Stimulated activated CD4-positive, alpha-beta T cell treated with anti-CD3 and anti-CD28 coated beads, Interleukin-1b, Interleukin-23, amount 100 ng/mL, for 4 hours (primary cell): ENCODE measurements at places on chromosomes 1 and 21.

GRCh38 chr1:165915932-165916348, 88.5 kb downstream of the UCK2 start:
- DNase-seq: no peak

DNA sequence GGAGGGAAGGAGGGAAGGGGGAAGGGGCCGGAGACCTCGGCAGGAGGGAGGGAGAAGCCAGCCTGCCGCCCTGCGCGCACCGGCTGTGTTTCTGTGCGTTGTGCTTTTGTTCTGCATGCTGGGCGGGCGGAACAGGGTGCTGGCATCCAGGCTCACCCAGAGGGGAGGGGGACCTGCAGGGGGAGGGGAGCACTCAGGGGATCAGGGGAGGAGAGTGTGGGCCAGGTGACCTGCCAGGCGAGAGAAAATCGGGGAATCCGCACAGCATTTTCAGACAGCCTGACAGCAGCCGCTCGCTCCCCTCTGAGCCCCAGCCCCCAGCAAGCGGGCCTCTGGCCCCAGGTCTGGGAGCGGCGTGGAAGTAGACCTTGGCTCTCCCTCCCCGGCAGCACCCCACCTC, 54.7 kb downstream of the RIPK4 start:
- no peak for DNase-seq

DNA sequence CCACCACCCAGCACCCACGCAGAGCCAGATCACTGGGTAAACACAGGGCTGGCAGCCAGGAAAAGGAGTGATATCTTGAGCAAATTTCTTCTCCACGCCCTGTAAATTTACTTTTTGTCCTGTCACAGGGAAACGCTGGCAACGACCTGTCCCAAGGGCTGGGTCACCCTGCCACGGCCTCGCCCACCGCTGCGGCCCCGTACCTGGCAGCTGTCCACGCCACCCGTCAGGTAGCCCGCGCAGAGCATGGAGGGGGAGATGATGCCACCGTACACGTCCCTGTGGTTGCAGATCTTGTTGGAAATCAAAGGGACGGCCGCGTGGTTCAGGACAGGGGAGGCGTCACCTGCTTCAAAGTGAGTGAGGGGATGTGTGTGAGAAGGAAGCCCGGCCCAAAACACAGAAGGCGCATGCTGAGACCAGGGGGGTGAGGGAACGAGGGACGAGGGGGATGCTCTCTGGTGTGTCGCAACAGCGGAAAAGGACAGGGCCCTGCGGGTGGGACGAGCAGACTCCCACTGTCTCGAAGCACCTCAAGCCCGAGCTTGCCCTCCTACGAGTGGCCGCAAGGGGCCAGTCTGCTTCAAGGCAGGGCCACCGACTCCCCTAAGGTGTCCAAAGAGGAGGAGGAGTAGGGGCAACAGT, 10.1 kb upstream of the TFF1 start:
- DNase-seq: no peak

DNA sequence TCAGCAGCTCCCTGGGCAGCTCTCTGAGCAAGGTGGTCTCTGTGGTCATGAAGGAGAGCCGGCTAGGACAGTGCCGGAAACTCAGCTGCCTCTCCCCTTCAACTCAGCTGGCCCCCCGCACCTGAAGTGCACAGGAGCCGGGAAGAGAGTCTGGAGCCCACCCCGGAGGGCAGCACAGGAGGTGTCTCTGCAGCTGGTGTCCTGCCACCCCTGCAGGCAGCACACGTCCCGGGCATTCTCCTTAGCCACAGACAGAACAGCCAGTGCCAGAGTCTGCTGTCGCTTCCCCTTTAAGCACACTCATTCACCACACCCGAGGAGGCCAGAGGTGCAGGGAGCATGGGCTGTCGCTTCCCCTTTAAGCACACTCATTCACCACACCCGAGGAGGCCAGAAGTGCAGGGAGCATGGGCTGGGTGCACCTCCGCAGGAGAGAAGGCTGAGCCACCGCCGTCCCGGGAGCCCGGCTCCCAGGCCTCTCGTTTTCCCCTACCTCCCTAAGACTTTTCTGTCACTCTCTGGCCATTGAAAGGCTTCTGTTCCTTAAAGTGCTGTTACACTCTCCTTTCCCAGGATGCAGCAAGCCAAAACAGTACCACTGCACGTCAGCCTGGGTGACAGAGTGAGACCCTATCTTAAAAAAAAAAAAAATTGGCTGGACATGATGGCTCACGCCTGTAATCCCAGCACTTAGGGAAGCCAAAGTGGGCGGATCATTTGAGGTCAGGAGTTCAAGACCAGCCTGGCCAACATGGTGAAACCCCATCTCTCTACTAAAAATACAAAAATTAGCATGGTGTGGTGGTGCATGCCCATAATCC, 16.9 kb upstream of the SAMD11 start:
- no peak for DNase-seq

- DNase-seq: no peak
These were observed 18.6 kb upstream of the CHIA start for GRCh38 chr1:111272081-111272480.

DNA sequence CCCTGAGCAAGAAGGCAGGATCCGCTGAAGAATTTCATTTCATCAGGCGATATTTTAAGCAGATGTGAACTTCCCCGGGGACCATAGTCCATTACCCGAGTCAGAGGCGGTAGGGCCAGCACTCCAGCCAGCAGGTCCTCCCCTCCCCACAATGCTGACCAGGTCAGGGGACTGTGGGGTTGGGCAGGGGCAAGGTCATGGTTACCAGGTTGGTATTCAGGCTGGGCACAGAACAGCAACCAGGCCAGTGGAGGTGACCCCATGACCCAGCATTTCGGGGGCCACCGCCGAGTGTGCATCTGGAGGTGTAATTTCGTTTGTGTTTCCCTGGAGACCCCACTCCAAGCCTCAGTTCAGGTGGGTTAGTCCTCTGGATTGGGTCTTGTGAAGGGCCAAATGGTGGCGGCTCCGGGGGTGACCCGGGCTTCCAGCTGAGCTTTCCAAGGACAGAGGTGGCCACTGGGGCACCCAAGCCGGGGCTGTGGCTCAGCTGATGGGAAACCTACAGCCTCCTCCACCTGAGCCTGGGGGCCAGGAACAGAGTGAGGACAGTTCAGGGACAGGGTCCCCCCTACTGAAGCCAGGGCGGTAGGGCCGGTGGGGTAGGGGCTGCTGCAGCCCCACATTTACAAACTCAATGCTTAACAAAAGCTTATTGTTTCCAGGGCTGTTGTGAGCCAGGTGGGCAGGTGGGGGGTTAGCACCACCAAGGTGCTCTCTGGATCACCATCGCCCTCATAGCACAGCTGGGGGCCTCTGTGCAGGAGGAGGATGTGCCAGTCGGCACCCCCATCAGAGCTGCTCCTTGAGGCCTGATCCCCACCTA, 2.8 kb downstream of the PRDM16 start:
- DNase-seq: no peak

DNA sequence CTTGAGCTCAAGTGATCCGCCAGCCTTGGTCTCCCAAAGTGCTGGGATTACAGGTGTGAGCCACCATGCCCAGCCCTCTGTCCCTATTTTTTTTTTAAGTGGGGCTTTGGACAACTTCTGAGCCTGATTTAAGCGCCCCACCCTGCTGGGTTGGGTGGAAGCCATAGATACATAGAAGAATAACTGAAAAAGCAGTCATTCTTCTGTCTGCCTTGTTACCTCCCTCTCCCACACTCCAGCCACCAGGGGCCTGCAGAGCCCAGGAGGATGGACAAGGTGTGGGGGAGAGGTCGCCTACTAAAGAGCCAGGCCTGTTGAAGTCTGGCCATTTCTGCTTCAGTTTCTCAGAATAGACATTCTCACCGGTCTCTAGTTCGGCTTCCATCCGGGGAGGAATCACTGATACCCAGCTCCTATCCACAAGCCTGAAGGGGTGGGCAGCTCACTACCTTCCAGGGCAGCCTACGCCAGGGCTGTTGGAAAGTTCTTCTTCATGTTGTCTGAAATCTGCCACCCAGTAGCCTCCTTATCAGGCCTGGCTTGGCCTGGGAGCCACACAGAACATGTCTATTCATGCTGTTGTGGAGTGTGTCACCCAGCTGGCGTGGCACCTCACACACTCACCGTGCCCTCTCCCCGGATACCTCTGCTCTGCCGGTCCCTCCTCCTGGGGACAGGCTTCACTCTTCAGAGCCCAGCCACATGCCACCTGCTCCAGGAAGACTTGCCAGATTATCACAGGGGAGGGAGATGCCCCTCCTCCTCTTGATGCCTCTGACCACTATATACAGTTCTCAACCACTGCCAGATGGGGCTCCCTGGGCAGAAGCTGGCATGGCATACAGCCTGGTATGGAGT, 27.7 kb downstream of the KNCN start:
- DNase-seq: no peak

DNA sequence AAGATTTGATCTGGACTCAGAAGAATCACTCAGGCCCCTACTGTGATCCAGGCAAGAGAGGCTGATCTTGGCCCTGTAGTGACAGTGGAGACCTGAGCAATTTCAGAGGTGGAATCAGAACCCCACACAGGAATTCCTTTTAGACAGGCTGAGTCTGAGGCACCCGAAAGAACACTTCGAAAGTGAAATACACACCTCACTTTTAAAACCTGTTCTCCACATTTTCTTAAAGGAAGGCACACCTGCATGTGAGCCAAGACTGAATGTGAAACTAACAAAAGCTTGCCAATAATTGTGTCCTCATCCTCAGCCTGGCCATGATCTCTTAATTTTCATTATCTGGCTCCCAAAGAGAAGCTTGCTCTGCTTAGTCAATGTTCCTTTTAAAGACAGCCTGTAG, 32.2 kb downstream of the SIPA1L2 start:
- no peak for DNase-seq

DNA sequence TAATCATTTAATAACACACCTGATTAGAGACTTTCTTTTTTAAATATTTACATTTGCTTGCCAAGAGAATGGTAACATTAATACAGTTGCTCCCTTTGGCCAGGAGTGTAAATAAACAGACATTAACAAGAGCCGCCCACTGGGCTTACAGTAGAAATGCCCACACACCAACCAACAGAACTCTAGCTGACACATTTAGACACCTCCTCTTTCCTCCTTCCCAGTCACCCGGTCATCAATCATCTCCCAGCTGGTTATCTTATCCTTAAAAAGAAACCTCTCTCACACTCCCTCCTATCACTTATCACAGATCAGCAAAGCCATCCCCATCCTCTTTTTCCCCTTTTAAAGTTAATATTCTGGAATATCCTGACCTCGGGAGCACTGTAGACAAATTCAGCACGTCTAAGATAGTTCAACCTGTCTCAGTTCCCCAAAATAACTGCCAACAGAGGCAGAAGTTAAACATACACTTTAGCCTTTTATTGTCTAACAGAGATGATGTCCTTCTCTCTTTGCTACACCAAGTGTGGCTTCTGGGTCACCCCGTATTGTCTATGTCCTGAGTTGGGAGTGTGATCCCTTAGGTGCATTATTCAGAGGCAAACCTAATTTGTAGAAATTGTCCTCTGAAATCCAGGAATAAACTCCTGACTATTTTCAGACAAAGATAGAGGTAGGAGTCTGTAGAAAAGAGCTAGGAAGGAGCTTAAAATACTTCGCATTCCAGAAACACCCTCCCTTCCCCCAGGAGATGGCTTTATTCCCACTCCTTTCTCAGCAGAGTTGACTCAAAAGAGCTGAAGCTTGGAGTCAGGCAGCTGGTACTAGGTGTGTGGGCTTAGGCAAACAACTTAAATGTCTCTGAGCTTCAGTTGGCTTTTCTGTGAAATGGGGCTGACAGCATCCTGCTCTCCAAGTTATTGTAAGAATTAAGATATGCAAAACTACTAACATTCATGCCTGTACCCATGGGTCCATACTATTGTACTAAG, 8.8 kb downstream of the MYCL start:
- no peak for DNase-seq

DNA sequence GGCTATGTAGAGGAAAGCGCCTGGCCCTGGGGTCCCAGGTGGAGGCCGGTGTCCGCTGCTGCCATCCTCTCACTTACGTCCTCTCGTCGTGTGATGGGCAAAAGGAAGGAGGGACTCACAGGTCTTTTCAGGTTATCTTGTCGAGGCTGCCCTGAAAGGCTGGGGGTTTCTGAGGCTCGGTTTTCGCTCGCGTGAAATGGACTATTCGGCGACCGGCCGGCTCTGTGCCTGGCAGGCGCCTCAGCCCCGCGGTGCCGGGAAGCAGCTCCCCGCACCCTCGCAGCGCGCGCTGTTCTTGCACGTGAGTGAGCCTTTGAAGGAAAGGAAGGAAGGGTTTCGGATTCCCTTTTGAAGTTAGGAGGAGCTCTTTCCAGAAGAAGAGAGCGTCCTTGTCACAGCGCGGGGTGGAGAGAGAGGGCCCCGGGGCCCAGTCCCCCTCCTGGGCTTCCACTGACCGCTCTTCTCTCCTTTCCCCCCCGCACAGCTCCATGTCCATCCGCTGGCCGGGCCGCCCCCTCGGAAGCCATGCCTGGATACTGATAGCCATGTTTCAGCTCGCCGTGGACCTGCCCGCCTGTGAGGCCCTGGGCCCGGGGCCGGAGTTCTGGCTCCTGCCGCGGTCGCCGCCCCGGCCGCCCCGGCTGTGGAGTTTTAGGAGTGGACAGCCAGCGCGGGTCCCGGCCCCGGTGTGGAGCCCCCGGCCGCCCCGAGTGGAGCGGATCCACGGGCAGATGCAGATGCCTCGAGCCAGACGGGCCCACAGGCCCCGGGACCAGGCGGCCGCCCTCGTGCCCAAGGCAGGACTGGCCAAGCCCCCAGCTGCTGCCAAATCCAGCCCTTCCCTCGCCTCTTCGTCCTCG, 57.2 kb downstream of the AJAP1 start:
- DNase-seq: no peak

GRCh38 chr1:169906938-169907337, 13.2 kb upstream of the SCYL3 start:
- no peak for DNase-seq

GRCh38 chr1:96887501-96887900, 165.9 kb downstream of the PTBP2 start:
- DNase-seq: no peak

DNA sequence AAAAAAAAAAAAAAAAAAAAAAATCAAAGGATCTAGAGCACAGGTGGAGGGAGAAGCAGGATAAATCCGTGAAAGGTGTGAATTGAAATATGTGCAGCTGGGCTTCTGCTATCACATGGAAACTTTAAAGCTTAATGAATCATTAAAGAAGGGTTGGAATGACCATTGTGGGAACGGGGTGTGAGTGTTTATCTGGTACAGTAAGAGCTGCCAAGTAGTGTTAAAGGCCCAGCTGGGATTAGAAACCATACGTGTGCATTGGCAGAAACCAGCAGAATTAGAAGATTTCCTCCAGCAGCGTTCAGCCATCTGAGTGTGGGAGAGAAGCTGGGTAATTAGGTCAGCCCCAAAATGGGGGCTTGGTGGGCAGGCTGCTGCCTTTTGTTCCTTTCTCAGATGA, 13.5 kb downstream of the FALEC start:
- no peak for DNase-seq
